ENCODE measurements at places on chromosomes 12 and 14.

DNA sequence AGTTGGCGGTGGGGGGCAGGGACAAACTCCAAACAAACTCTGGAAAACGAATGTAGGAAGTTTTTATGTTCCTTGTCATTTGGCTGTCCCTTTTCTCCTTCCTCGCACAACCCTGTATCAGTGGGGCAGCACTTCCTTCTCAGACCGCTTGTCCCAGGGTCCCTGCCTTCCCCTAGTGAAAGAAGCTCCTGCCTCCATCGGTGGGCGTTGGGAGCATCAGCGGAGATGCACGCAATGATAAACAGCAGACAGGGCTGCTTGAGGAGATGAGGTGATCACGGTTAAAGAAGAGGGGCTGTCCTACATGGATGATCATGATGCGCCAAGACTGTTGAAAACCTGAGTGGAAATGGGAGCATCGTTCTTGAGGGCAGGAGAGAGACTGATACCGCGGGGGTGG is 620 bp downstream of the C1S start:
- no peak for DNase-seq

GRCh38 chr14:32366986-32367385 is 37.9 kb downstream of the AKAP6 start:
- DNase-seq = no peak

DNA sequence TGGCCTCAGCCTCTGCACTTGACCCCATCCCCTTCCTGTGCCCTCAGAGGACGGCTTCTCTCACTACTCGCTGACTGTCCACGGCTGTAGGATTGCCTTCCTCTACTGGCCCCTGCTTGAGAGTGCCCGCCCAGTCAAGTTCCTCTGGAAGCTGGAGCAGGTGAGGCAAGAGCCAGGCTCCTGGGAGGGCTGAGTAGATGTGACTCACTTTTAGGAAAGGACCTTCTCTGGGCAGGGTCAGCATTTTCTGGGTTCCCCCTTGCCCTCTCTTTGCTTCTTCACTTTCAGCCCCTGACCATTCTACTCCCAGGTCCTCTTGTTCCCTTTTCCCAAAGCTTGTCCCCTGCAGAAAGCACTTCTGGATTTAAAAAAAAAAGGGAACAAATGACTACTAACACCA is 7.7 kb downstream of the CLSTN3 start:
- no peak for DNase-seq

GRCh38 chr12:131119936-131120335 is 166.2 kb downstream of the ADGRD1 start:
- no peak for DNase-seq

GRCh38 chr12:40106202-40106533 is 287 bp upstream of the SLC2A13 start:
- DNase-seq = no peak

DNA sequence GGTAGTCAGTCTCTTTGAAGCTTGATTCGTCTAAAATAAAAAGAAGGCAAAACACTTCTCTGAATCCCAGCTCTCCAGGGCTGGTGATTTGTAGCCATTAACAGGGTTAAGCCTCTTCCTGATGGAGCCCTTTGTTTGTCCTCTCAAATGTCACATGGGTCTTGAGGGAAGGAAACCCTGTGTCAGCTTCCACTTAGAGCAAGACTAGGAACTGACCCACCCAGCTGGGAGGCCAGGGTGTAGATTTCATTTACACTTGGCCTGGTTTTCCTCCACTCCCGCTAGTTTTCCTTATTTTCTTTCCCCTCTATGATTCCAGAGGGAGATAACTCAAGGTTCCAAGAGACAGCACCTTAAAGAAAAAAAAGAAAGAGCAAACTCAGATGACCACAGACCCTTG is 230.5 kb upstream of the EGLN3 start:
- peak; percentile 7 for DNase-seq

DNA sequence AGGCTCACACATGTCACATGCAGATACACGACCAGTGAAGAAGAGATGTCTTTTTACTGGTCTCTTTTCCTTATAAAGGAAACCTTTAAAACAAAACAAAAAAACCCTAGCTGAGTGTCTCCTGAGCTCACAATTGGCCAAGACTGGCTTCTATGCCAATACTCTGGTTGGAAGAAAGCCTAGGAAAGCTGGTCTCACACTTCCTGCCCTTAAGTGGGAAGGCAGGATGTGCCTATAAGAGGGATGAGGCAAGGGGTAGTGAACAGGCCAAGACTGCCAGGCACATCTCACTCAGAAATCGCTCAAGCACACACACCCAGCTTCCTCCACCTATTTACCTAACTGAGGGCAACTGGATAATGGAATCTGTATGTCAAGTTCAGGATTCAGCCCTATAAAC is 50.0 kb downstream of the SOCS2 start:
- no peak for DNase-seq

DNA sequence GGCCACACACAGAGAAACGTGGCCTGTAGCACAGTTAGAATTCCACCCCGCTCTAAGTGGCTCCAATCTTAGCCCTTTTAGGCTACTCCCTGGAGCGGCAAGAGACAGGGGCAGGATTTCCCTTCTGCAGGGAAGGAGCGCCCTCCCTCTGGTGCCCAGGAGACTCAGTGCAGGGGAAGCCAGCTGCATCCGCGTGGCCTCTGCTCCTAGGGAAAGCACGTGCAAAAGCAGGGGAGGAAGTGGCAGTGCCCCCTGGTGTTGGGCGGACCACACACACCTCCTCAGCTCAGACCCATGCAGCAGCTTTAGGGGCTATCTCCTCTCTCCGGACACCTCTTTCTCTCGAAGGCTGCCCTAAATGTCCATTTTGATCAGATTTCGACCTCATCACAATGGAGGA is 50.0 kb downstream of the SPRING1 start:
- DNase-seq = peak; percentile 41
